ENCODE measurements at places on chromosomes 5 and 9. TPM values are rescaled to one million over a fixed set of nuclear protein-coding genes. Genes with fewer than 3 reads are reported as not detected.

NUP188 gene
- 98.0 TPM for total RNA-seq

MTMR12 gene
- 22.1 TPM for total RNA-seq

LYSMD3 gene
- total RNA-seq = 16.0 TPM

HAPLN1 gene
- not detected for total RNA-seq

TOMM5 gene
- 75.7 TPM for total RNA-seq

ECSCR gene
- 1.2 TPM for total RNA-seq

TTC16 gene
- 0.55 TPM for total RNA-seq

ELAVL2 gene
- not detected for total RNA-seq

PCDHB16 gene
- not detected for total RNA-seq

NINJ1 gene
- 124 TPM for total RNA-seq

PCDHA1 gene
- not detected for total RNA-seq

SPINK6 gene
- total RNA-seq = not detected

DNAJB5 gene
- 10.6 TPM for total RNA-seq

ADGRV1 gene
- 0.12 TPM for total RNA-seq

PPP3R2 gene
- not detected for total RNA-seq

SV2C gene
- total RNA-seq = 0.19 TPM

C5orf52 gene
- not detected for total RNA-seq

FAM153A gene
- total RNA-seq = 58.1 TPM

TMEM252 gene
- total RNA-seq = not detected

PCDHB14 gene
- not detected for total RNA-seq

PTGES gene
- 0.74 TPM for total RNA-seq

SPAG8 gene
- total RNA-seq = 1.4 TPM

FLT4 gene
- total RNA-seq = 1.7 TPM
